Activated naive CD4-positive, alpha-beta T cell treated with anti-CD3 and anti-CD28 coated beads, Interleukin-2, amount 50 U/mL, for 16 hours (primary cell): ENCODE measurements at places on chromosomes 16 and 17.

- DNase-seq, result no peak
These were observed 19.8 kb downstream of the MAP2K4 start for GRCh38 chr17:12040478-12040877.

DNA sequence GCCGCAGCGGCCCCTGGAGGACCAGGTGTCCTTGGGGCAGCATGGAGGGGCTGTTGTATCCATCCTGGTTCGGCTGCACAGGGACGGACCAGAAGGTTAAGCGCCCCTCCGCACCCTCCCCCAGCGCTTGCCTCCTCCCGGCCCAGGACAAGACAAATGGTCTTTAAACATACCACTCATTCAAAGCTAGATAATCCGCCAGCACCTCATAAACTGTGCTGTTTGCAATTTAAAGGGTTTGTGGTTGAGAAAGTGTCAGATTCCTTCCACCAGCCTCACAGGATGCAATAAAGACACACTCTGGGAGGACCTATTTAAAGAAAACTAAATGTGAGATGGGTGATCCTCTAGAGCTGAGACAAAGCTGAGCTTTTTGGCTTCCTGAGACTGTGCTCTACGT, 426.2 kb upstream of the EEF2KMT start:
- DNase-seq, result no peak

GRCh38 chr17:1638171-1638590, 7.4 kb downstream of the SCARF1 start:
- no peak for DNase-seq

GRCh38 chr16:84820305-84820684, 510 bp downstream of the CRISPLD2 start:
- DNase-seq, result no peak

- DNase-seq, result no peak
These were observed 13.8 kb downstream of the AANAT start for GRCh38 chr17:76481071-76481655.

DNA sequence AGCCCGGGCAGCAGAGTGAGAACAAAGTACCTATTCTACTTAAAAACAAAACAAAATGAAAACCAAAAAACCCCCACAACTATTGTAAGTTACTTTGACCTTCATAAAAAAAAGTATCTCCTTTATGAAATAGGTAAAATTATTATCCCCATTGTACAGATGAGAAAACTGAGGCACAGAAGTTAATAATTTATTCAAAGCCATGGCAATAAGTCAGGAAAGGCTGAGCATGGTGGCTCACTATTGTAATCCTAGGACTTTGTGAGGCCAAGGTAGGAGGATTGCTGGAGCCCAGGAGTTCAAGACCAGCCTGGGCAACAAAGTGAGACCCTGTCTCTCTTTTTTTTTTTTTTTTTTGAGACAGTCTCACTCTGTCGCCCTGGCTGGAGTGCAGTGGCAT, 30.5 kb downstream of the FCSK start:
- DNase-seq, result no peak

DNA sequence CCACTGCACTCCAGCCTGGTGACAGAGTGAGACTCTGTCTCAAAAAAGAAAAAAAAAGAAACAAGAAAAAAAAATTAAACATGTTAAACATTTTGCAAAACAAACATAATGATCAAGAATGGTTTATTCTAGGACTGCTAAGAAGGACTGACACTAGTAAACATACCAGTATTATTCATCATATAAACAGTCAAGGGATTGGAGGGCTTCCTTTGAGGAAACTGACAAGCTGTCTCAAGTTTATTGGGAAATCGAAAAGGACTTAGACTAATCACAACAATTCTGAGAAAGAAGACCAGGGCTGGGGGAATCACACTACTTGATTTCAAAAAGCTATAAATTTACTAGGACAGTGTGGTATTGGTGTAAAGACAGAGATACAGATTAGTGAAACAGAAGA, 75.5 kb downstream of the MYH10 start:
- no peak for DNase-seq
